Activated CD4-positive, alpha-beta T cell treated with anti-CD3 and anti-CD28 coated beads for 36 hours (primary cell): ENCODE measurements at places on chromosomes 2 and 18. TPM values are rescaled to one million over a fixed set of nuclear protein-coding genes. Genes with fewer than 3 reads are reported as not detected.
A peak's percentile ranks its signal among the peaks of the same experiment; 100 is the strongest.

Gene AKAIN1
- total RNA-seq: not detected

Gene NEU2
- not detected for total RNA-seq

Gene BCL11A
- 0.57 TPM for total RNA-seq

Gene DLGAP1
- not detected for total RNA-seq

DNA sequence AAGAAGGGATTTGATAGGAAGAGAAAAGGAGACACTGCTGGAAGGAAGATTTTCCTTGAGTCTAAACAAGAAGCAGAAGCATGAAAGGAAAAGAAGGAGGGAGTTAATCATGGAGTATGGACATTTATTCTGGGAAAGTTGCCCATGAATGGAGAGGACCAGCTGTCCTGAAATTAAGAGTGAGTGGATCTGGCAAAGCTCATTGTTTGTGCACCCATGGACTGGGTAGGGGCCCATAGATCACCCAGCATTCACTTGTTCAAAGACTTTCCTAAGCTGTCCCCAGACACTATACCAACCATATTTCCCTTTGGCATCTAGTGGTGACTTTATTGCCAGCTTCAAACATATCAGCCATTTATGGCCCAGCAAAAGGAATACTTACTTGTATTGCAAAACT lies 422.7 kb downstream of the FBXO15 start:
- no peak for DNase-seq

DNA sequence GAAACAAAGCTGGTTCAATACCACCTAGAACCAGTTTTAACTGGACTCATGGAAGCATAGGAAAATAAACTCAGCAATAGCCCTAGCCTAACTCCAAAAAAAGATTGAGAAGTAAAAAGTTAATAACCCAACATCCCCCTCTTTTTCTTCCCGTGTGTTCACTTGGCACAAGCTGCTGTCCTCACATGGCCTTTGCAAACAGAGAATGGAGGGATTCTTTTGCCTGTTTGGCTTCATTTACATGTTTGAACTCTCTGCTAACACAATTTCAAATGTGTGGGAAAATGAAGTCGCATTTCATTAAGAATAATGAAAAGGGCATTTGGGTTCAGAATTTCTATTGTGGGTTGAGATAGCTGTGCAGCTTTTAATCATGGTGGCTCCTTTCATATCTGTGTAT lies 589.2 kb upstream of the LRRTM1 start:
- no peak for DNase-seq

DNA sequence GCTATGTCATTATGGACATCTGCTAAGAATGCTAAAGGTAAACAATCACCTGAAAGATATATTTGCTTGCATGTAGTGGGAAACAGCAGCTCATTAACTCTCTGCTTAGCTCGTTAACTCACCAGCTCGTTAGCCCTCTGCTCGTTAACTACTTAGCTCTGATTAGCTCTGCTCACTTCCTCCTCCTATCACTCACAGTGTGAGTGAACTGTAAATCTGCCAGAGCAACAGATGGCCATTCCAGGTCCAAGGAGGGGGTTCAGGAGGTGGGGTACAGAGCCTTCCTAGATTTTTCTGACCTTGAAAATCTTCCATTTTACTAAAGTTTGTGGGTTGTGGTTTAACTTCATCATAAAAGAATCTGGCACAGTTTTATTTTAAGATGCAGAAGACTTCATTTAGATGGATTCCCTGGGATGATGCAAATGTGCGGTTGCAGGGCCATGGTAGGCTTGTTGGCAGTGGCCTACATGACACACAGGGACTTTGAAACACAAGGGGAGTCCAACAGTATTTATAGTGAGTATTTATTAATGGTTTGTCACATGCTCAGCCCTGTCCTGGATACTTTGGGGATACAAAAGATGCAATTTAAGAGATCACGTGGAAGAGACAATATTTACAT lies 1633.7 kb upstream of the CELF4 start:
- no peak for DNase-seq

DNA sequence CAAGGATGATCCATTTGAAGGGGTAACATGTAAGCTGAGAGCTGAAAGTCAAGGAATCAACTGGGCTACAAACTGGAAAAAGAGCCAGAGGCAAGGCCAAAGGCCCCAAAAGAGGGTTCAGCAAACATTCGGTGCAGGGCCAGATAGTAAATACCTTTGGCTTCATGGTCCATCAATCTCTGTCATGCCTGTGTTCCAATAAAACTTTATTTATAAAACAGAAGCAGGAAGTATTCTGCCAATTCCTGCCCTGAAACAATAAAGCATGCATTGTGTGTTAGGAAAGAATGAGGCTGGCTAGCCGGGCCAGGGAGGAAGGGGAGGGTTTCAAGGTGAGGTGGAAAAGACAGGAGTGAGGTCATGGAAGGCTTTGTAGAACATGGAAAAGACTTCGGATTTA lies 107.1 kb downstream of the LBH start:
- DNase-seq: no peak

- peak; percentile 24 for DNase-seq
Measured at GRCh38 chr18:68735483-68736343, 20.8 kb upstream of the TMX3 start.

GRCh38 chr18:70355620-70356385 lies 67.0 kb downstream of the SOCS6 start:
- no peak for DNase-seq

- DNase-seq: no peak
Measured at GRCh38 chr18:46062781-46063180, 9.3 kb downstream of the PSTPIP2 start.

DNA sequence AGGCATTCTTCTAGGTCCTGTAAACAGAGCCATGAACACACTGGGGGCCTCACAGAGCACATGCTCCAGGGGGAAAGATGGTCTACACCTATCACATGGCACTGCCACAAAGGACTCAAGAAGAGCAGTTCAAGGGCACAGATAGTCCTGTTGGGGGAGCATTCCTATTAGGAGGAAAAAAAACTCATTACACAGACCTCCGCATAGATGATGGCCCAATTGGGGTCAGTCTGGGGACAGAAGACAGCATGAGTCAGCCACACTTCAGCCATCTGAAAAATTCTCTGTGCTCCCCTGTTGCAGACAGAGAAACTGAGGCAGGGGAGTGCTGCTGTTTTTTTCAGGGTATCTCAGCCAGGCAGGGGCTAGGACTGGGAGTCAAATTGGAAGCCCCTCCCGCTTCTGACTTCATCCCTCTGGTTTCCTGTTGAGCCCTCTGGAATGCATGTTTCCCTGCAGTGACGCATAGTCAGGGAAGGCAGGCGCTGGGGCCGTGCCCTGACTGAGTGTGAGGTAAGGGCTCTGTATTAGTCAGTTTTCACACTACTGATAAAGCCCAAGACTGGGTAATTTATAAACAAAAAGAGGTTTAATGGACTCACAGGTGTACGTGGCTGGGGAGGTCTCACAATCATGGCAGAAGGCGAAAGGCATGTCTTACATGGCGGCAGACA lies 67.9 kb downstream of the RHOB start:
- no peak for DNase-seq
